ENCODE measurements at places on chromosomes 13 and 19.

DNA sequence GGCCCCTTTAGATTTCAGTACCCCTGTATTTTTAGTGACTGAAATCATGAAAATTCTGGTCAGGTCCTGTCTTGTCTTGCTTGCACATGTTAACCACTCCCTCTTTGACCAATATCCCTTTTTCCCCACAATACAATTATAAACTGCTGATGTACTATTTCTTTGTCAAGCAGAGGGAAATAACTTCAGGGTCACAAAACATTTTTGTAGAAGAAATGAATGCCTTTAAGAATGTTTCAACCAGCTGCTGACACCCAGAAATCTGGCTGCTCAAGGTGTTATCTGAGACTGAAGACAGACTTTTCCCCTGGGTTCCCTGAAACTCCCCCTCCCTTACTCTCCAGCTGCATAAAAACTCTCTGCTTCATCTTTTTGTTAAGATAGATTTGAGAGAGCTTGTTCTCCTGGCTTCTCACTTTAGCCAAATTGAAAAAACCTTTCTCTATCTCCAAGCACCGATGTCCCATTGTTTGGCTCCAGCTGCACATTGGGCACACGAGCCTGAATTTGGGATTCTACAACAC, 18.4 kb upstream of the ACOD1 start:
- DNase-seq: no peak

GRCh38 chr19:19540064-19540714, 2.1 kb downstream of the CILP2 start:
- no peak for DNase-seq

DNA sequence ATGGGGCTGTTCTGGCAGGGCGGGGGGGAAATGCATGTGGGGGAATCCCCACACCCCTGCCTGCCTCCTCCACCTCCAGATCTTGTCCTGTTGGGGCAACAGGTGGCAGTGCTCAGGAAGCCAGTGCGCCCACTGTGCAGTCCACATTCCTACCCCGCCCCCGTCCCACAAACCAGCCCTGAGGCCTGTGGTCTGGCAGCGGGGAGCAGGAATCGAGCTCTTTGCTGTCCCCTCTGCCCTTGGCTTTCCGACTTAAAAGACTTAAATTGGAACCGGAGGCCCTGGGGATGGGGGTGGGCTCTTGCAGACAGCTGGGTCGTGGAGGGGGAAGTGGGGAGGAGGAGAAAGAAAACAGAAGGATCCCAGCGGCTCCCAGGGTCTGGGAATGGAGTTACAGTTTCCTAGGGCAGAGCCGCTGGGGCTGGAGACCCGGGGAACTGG, 4.3 kb downstream of the NANOS3 start:
- DNase-seq: no peak

DNA sequence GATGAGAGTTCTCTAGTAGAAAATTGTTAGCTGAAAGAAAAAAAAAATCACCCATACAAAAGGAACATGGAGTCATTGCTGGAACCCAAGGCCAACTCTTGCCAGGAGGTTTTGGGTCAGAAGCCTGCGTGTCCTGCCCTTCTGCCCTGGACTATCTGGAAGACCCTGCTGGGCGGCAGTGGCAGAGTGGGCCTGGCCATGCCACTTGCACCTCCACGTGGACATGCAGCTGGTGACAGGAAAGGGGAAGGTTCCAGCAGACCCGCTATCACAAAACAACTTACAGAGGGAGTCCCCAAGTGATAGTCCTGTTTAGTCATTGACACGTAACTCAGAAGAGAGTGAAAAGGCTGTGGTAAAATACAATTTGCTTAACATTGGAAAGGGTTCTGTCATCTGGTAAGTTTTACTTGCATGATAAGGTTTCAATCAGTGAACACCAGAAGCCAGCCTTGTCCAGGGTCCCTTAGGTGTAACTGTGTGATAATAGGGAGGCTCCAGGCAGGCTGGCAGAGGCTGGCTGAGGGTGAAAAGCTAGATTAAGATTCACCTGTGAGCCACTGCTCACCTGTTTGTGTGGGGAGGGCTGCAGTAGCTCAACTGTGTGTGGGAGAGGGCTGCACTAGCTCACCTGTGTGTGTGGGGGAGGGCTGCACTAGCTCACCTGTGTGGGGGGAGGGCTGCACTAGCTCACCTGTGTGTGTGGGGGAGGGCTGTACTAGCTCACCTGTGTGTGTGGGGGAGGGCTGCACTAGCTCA, 47.8 kb downstream of the COL4A2 start:
- no peak for DNase-seq

Data from DMS79 (cell line).